Activated T-helper 17 cell treated with anti-CD3 and anti-CD28 coated beads, Interleukin-2, amount 50 U/mL, for 72 hours (primary cell): ENCODE measurements at places on chromosomes 2 and 18.

DNA sequence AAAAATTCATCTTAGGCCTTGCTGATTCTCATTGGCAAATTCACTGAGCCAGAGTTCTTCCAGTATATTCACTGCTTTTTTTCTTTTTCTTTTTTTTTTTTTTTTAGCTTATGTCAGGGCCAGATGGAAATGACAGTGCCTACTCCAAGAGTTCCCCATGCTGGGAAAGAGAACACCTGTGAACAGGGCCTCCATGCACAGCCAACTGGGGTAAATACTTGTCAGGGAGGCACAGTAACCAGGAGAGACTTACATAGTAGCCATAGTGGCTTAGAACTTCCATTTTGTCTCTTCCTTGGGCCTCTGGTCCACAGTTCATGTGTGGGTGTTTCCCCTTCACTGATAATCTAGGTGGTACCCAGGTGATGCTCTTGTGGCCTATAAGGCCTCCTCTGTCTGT, 15.2 kb upstream of the SCLY start:
- ATAC-seq, result no peak

- peak; percentile 86 for ATAC-seq
These were observed 83.9 kb downstream of the STPG4 start for GRCh38 chr2:47070920-47071824.

GRCh38 chr2:104781151-104781550, 72.8 kb upstream of the POU3F3 start:
- ATAC-seq, result no peak

DNA sequence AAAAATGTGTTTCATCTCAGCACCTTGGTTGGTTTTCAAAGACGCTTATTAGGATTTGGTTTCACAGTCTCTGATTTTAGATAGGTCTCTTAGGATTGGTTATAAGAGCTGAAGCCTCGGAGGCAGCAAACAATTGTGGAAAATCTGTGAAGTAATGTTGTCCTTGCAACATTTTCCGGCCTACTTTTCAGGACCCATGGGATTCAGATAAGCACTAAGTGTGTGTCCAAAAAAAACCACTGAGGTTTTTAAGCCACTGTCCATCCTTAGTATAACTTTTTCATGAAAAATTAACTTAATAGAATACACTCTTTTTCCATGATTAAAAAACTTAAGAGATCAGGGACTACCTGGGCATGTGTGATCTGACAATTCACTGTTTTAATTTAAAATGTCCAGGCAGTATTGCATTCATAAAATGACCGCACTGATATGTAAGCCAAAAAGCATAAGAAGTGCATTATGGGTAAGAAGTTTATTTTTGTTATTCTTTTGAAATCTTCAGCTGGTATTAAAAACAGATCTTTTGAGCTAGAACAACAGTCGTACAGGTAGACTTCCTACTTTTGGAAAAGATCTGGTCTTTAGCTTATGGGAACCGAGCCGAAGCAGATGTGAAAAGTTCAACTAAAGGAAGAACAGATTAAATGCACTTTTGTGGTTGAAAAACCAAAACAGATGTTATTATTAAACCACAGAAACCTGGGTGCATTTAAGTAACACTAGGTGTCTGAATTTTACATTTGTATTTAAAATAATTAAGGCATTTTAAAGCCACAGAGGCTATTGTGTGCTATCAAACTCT, 479.4 kb upstream of the ZEB2 start:
- ATAC-seq, result no peak

DNA sequence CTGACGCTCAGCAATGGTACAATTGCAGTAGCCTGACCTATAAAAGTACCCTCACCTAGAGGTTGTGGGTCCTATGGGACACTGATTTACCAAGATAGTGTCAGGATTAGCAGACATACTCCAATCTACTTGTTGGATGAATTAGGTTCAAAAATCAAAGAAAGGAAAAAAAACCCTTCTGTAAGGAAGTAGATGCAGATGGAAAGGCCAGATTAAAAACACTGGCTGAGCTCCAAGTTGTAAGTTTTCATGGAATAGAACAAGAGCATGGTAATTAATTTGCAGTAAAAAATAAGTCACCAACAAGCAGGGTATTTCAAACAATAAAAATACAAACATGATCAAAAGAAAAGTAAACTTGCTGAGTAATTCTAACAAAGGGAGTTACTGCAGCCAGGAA, 26.4 kb downstream of the IDH1 start:
- ATAC-seq, result no peak

- ATAC-seq, result no peak
These were observed 855.5 kb upstream of the SALL3 start for GRCh38 chr18:78123926-78124797.

DNA sequence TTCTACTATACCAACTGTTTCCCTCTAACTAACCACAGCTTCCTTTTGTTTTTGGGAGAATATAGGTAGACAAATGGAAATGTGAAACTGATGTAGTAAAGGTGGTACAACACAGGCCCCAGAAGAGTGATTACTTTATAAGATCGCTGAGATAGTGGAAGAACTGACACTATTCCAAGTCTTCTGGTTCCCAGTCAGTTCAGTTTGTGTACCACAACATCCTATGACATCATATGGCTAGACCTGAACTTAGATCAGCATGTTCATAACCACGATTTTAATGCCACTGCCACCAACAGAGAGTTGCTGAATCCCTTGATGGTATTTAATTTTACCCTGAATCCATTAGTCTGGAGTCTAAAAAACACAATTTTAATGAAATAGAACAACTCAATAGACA, 328.9 kb downstream of the GPD2 start:
- ATAC-seq, result no peak

GRCh38 chr2:203583701-203584100, 48.6 kb upstream of the RAPH1 start:
- peak; percentile 72 for ATAC-seq

- no peak for ATAC-seq
These were observed 447.9 kb downstream of the TDRD15 start for GRCh38 chr2:21571686-21572085.

- no peak for ATAC-seq
These were observed 11.3 kb downstream of the ABHD3 start for GRCh38 chr18:21693322-21693721.

- no peak for ATAC-seq
These were observed 100.4 kb upstream of the SLC1A4 start for GRCh38 chr2:64888591-64889309.

DNA sequence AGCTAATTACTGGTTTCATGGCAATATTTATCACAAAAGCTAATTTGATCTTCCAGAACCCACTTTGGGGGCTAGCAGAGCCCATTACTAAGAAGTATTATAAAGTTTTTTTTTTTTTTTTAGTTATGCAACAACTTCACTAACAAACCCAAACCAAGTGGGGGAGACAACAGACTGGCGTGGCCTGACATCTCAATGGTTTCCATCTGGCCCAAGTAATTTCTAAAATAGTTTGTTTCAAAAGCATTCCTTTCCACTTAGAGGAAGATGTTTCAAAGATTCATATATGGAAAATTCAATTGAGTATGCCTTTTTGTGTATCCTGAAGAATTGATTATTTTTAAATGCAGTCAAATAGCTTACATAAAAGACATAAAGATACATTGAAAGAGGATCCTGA, 367.1 kb downstream of the HRH4 start:
- ATAC-seq, result no peak

DNA sequence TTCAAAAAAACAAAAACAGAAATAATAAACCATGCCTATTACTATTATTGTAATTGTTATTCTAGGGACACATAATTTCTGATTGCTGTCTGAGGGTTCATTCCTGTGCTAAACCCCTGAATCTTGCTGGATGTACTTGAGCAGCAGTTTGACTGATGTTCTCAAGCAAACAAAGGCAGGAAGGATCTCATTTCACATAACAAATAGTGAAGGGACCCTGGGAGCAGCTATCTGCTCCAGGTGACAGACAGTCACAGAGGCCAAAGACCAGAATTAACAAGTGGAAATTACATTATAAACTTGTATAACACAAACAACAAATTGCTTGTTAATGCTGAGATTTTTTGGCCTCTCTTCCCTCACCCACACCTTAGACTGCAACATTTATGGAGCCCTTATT, 284.2 kb downstream of the THSD7B start:
- ATAC-seq, result no peak

GRCh38 chr2:165192729-165193128, 11.1 kb downstream of the SCN3A start:
- no peak for ATAC-seq

DNA sequence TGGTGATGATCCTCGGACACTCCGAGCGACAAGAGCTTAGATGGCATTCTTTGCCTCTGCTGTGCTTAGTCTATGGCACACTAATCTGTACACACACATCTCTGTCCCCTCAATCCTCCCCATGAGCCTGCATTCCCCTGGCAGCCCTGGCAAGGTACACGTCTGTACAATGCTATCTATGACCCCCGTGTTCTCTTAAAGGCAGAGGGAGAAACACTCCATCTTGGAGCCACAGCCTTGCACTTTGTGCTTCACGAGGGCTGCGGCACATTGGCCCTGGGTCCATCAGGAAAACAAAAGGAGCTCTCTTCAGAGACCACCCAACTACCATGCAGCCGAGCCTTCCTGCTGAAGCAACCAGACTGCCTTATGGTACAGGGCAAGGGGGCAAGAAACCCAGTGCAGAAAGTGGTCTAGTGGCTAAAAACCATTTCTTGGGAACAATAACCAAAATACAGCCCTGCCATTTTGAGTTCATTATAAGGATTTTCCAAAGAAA, 42.5 kb downstream of the STEAP3 start:
- no peak for ATAC-seq

DNA sequence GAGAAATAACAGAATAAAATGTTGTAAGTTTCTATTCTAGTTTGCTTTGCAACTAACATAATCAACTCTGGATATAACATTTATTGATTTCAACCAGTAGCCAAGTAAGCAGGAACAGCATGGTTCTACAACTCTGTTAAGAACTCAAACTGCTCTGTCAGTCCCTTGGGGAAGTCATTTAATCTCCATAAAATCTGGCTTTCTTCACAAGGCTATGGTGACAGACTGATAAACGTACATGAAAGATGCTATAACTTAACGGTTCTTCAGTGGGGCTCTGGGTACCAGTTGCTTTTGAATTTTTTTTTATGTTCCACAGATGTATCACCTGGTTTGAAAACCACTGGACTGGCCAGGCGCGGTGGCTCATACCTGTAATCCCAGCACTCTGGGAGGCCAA, 10.3 kb downstream of the PSME4 start:
- no peak for ATAC-seq

GRCh38 chr2:134917888-134918525, 615 bp upstream of the CCNT2 start:
- peak; percentile 80 for ATAC-seq

GRCh38 chr18:60020107-60020925, 120.5 kb downstream of the PMAIP1 start:
- no peak for ATAC-seq

DNA sequence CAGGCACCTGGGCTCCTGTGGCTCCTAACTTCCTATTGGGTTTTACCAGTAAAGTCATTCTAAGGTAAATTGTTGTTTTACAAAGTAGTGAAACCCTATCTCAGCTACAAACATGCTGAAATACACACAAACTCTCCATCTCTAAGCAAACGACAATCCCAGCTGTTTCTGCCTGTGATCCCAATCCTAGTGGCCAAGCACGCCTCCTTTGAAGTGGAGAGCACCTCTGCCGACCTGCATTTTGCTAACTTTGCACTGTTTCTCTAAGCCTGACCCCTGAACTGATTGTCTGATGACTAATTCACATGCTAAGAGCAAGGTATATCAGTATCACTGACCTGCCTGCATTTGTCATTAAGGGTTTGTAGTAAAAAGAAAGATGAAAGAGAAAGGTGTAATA, 124.3 kb downstream of the PAX3 start:
- ATAC-seq, result no peak

GRCh38 chr2:135600915-135601314, 69.6 kb downstream of the R3HDM1 start:
- no peak for ATAC-seq

- ATAC-seq, result no peak
These were observed 479.0 kb upstream of the DCC start for GRCh38 chr18:51861046-51861445.

GRCh38 chr2:120894966-120895365, 159.3 kb downstream of the GLI2 start:
- ATAC-seq, result no peak

DNA sequence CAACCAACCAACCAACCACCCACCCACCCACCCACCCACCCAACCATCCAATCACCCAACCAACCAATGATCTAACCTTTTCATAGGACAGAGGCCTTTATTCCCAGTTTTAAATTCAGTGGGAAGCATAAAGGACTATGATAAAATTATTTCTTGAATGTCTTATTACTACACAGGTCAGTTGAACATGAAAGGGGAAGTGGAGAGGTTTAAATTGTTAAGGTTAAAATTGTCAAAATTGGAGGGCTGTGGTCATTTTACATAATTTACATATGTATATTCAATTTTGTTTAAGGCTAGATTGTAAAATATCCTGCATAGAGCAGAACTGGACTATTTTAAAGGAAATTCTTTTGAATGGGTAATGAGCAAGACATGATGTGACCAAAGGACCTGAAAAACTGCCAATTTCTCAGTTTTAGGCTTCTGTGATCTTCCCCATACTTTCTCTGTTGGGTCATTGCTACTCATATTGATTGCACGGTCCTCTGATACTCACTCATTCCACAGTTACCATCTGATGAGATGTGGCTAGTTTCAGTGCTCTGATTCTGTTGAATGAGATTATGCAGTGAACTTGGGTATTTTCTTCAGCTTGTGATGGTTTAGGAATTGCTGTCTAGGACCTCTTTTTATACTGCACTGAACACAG, 127.4 kb downstream of the PLCL1 start:
- peak; percentile 88 for ATAC-seq

GRCh38 chr2:44772669-44773378, 168.7 kb upstream of the SIX3 start:
- no peak for ATAC-seq

DNA sequence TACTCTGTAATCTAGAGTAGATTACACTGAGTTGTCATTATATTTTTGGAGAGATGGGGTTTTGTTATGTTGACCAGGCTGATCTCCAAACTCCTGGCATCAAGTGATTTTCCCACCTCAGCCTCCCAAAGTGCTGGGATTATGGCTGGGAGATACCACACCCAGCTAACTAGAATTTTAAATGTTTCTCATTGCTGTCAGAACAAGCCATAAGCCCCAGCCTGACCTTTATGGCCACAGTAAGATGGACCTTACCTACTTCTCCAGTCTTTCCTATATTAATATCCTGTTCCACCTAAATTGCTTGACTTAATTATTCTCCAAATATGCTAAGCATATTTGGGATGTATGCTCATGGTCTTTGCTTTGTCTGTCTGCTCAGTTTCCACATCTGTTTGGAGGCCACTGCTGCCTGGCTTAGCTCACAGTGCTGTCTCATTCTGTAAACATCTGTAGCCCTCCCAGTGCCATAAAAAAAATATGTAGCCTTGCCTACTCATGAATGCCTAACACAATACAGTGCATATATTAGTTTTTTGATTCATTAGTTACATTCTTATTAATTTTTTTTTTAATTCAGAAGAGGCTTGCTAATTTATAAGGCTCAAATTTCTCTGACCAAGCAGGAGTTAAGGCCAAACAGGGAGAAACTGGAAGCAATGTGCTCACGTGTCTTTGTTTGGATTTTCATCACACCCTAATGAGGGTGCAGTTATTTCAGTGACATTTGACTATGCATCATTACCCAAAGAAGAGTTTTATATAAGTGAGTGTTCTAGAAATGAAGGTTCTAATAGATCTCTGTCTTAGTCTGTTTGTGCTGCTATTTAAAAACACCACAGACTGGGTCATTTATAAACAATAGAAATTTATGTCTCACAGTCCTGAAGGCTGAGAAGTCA, 45.3 kb upstream of the PSME4 start:
- ATAC-seq, result no peak
